ENCODE measurements at places on chromosomes 2 and 18.

GRCh38 chr2:223735659-223736244 lies 101.6 kb downstream of the AP1S3 start:
- DNase-seq, result no peak

- no peak for DNase-seq
Measured at GRCh38 chr2:69911985-69912563, 2.8 kb upstream of the MXD1 start.

- DNase-seq, result no peak
Measured at GRCh38 chr2:147027436-147027835, 817.4 kb upstream of the ACVR2A start.

DNA sequence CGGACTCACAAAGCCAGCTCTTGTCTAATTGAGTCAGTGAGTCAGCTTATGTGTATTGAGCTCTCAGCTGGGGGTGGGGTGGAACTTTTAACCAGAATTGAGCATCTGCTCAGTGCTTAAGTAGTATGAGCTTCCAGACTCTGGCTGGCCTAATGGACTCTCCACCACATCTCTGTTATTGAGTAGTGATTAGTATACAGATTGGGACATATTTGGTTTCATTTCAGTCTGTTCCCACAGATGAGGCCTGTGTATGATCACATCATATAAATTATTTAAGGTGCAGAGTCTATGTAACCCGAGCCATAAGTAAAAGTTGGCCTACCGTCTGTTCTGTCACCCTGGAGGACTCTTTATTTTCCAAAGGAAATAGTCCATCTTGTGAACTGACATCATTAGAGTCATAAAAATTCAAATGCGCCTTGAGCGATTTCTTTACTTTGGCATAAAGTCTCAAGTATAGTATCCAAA lies 152.1 kb downstream of the THSD7B start:
- DNase-seq, result no peak

GRCh38 chr18:59460072-59460420 lies 101.0 kb upstream of the LMAN1 start:
- no peak for DNase-seq

DNA sequence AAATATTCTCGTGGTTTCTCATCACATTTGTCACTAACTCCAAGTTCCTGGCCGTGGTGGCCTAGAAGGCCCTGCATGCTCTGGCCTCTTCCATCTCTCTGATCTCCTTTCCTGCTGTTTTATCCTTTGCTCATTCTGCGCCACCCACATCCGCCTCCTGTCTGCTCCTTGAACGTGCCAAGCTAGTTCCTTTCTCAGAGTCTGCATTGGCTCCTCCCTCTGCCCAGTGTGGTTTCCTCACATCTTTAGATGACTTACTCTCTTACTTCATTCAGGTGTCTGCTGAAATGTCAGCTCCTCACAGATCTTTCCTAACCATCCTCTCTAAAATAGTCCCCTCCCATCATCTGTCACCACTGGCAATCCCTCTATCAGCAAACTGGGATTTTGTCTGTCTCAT lies 158.6 kb upstream of the RBMS1 start:
- DNase-seq, result peak; percentile 86

DNA sequence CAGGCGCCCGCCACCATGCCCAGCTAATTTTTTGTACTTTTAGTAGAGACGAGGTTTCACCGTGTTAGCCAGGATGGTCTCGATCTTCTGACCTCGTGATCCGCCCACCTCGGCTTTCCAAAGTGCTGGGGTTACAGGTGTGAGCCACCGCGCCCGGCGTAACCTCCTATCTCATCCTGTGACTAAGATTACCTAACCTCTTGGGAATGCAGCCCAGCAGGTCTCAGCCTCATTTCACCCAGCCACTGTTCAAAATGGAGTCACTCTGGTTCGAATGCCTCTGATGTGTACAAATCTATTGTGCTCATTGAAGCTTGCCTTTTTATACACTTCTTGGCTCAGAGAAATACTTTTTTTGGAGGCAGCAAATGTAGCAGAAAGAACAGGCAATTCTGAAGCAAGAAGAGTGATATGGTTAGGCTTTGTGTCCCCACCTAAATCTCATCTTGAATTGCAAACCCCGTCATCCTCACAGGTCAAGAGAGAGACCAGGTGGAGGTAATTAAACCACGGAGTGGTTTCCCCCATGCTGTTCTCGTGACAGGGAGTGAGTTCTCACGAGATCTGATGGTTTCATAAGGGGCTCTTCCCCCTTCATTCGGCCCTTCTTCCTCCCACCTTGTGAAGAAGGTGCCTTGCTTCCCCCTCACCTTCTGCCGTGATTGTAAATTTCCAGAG lies 60.6 kb downstream of the SLC4A3 start:
- no peak for DNase-seq

DNA sequence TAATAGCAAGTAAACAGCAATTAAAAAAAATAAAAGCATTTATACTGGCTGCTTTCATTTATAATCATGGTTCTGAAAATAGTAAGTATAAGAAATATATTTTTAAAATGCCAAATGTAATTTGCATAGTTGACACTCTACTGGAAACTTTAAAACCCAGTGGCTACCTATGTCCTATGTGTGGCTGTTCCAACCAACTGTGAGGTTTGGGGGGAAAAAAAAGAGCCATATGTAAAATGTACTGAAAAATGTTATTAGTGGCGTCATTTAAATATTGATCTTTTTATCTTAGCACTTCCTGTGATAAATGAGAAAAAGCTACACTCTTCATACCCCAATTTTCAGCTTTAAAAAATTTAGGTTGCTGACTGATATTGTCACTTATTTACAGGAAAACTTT lies 270.7 kb downstream of the TCF4 start:
- no peak for DNase-seq

DNA sequence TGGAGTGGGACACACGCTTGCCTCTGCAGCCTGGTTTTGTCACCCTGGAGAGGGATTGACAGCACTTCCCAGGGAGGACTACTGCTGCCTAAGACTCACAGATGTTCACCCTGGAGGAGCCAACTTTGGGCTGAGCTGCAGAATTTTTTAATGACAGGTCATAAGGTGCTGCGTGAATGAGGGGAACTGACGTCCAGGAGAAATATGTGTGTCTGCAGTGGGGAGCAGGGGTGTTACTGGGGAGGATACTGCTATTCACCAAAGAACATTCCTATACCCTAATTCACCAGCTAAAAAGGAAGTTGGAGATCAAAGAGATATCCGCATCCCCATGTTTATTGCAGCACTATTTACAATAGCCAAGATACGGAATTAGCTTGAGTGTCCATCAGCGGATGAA lies 144.4 kb downstream of the MGAT5 start:
- no peak for DNase-seq

GRCh38 chr2:103792042-103792441 lies 1030.2 kb downstream of the TMEM182 start:
- DNase-seq, result no peak

DNA sequence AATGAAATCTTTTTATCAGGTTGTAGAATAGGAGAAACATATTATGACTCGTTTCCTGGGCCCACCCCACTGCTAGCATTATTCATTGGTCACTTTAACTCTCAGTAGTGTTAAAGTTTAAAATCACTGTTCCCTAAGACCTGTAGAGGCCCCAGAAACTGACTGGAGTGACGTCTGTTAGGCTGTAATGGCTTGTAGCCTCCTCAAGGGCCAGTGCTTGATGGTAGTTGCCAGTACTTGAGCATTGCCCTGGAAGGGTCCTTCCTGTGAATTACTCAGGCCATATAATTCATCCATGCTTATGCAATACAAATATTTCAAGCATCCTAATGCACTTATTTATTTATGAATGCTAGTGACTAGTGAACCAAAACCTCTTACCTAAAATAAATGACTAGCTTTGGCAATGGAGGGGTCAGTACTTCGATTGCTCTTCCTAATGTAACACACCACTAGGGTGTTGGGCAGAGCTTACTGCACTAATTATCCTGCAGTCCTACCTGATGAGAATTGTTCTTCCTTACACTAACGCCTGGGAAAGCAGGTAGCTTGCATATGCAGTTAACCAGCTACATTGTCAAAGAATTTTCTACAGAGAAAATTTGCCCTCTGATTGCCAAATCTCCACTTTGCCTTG lies 31.2 kb downstream of the ARHGAP25 start:
- DNase-seq, result no peak

DNA sequence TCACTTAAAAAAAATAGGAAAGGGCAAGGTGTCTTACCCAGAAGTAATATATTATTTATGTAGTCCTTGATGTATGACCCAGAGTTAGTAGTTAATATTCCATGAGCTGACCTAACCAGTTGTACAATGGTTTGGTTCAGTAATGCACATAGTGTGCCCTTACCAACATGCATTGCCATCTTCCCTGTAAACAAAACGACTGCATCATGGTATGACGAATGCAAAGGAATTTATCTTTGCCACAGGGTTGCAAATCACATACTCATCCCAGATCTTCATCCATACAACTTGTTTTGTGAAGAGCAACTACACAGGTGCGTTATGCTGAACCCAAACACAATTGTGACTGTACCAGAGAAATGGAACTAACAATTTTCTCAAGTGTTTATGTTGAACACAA lies 68.9 kb upstream of the ZSWIM2 start:
- DNase-seq, result no peak

DNA sequence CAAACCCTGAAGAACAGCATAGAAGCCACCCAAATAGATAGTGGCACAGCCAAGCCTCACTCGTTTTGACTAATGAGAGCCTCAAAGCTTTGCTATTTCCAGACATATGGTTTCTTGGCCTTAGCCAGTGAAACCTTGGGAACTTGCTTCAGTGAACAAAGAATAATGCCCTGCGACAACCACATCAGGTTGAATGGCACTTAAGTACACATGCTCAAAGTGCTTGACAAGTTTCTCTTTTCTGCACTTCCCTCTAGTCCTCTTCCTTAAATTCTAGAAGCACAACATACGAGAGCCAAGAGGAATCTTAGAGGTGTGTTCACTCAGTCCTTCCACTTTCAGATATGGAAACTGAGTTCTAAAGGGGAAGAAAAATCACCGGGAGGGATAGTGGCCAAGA lies 258.3 kb downstream of the HAUS1 start:
- no peak for DNase-seq

DNA sequence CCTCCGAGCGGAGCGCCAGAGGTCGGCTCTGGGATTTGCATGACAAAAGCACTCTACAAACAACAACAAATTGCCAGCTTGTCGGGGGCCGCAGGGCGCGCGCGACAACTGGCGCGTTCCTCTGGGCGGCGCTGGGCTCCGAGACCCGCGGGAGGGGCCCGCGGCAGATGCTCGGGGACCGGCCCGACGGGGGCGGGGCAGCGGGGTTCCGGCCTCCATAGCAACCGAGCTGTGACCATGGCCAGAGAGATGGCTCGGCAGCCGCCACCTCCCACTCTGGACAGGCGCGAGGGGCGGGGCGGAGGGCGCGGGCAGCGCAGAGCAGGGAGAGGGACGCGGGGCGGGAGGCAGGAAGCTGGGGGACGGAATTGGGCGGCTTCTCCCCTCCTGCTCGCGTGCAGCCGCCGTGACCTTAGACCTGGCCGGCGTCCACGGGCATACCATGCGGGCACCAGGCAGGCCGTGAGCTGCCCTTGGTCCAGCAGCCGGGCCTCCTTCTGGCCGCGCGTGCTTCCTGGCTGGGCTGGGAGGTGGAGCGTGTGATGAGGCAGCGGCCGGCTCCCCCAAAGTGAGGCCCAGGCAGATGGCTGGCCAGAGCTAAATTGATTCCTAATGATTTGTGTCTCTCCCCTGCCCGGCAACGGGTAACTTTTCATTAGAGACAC lies 171.5 kb downstream of the CELF4 start:
- DNase-seq, result no peak

- no peak for DNase-seq
Measured at GRCh38 chr18:40382197-40382596, 1572.8 kb upstream of the PIK3C3 start.

DNA sequence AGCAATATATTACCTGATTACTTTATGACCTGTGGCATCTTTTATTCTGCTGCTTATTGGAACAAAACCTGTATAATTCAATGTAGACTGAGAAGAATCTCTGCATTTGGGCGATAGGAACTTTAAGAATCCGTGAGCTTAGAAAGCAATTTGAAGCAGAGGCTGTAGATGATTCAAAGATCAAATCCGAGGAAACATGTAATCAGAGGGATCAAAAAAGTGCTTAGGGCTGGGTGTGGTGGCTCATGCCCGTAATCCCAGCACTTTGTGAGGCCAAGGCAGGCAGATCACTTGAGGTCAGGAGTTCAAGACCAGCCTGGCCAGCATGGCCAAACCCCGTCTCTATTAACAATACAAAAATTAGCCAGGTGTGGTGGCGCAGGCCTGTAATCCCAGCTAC lies 198.4 kb downstream of the MTX2 start:
- DNase-seq, result no peak

Measured in activated CD8-positive, alpha-beta T cell treated with anti-CD3 and anti-CD28 coated beads, Interleukin-2, amount 10 ng/mL, durations not matched to agents 7 days and 5 days (primary cell).